Amniotic epithelial cell (primary cell): ENCODE measurements at places on chromosomes 11 and 22.

DNA sequence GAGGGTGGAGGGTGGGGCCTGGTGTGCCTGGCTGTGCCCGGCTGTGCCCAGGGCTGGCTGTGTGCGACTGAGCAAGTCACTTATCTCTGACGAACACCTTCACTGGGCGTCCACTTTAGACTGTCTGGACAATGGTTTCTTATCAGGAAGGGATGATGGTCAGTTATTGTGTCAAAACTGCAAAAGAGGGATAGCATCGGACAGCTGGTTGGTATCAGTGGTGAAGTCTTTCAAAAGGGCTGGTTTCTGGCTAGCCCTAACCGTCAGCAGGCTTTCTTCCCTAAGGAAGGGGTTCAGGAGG is 4.1 kb upstream of the MGAT3 start:
- no peak for DNase-seq

DNA sequence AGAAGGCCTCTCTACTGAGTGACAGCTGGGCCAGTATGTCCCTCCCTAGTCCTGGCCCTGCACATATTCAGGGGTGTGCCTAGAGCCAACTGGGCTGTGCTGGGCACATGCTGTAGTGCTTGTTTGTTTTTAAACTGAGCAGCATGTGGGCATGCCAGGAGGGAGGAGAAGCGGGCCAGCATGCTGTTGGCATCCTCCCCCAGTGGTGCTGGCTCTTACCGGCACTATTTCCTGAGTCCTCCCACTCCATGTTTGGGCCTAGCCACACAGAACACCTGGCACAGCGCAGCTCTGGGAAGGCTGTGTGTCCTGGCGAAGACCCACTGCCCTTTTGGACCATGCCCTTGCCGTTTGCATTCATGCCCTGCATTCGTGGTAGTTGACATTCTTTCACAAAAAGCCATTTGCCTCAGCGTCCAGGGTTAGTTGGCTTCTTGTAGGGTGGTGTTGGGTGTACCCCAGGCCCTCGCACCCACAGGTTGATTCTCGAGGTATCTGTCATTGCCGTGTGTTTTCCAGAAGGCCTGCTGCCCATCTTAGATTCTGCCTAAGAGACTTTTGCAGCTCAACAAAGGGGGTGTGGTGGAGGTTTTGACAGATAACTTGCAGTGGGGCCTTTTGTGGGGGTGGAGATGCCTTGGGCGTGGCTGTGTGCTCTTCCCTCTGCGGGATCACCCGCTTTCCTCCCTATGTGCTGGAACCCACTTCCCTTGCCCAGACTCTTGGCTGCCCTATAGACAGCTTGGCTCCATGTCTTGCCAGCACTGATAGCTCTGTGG is 13.6 kb downstream of the DGCR8 start:
- no peak for DNase-seq

GRCh38 chr11:121683791-121684190 is 231.0 kb upstream of the SORL1-AS1 start:
- no peak for DNase-seq

DNA sequence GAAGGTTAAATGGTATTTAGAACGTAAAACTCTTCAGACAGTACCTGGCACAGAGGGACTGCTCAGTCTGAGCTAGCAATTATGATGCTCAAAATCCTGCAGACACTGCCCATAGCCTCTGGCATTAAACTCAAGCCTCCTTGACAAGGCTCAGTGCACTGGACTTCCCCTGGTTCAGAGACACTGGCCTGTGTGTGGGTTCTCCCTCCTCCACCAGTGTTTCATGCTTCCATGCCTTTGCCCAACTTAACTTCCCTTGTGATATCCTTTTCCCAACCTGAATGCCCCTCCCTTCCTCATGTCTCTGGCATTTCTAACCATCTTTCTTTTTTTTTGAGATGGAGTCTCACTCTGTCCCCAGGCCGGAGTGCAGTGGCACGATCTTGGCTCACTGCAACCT is 9.1 kb downstream of the LTBP3 start:
- no peak for DNase-seq

GRCh38 chr11:75516886-75517285 is 8.9 kb downstream of the GDPD5 start:
- no peak for DNase-seq

DNA sequence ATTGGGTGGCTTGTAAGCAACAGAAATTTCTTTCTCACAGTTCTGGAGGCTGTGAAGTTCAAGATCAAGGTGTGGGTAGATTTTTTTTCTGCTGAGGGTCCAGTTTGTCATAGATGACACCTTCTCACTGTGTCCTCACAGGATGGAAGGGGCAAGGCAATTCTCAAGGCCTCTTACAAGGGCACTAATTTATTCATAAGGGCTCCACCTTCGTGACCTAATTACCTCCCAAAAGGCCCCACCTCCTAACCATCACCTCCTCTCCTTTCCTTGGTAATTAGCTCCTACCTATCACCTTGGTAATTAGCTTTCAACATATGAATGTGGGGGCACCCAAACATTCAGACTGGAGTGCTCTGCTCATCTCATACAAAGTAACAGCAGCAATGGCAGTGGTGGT is 92.3 kb upstream of the CD44 start:
- no peak for DNase-seq

DNA sequence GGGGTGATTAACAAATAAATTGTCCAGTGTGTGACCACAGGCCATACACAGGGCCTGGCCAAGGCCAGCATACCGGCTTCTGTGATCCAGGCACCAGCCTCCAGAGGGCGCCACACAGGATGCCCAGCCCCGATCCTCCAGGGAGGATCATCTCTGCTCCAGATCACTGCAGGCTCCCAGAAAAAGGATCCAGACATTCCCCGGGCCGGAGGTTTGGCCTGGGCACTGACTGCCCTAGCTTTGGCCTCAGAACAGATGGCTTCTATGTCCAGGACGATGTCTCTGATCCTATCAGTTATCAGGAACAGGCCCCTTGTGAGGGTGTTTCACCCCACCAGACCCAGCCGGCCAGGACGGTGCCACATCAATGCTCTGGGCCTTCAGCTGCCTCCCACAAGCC is 74.5 kb upstream of the LMO1 start:
- peak; percentile 24 for DNase-seq

- DNase-seq: no peak
Observed at GRCh38 chr22:39236321-39237317, 8.2 kb downstream of the PDGFB start.

- peak; percentile 83 for DNase-seq
Observed at GRCh38 chr22:36470162-36470993, 11.1 kb downstream of the TXN2 start.

- DNase-seq: no peak
Observed at GRCh38 chr11:131160846-131161245, 209.6 kb upstream of the NTM start.

GRCh38 chr11:130740819-130741218 is 175.5 kb downstream of the SNX19 start:
- DNase-seq: peak; percentile 46

DNA sequence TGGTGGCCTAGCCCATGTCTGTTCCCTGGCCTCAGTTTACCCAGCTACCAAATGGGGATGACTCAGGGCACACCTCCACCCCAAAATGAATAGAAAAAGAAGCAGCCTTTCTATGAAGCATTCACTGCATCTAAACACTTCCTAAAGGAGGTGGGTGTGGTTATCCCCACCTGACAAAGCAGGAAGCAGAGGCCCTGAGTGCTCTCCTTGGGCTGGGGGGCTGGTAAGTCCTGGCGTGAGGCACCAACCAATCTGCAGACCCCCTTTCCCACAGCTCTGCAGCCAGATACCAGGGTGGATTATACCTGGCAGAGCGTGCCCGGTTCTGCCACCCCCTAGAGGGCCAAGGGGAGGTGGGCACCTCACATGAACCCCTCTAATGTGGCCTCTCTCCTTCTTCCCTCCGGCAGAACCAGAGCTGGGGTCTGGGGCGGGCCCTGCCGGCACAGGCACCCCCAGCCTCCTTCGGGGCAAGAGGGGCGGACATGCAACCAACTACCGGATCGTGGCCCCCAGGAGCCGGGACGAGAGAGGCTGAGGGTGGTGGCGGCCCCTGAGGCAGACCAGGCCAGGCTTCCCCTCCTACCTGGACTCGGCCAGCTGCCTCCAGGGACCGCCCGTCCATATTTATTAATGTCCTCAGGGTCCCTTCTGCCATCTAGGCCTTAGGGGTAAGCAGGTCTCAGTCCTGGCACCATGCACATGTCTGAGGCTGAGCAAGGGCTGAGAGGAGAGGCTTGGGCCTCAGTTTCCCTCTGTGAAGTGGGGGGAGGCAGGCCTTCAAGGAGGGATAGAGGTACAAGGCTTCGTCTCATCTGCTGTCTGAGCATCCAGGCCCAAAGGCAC is 9.2 kb downstream of the RHBDD3 start:
- no peak for DNase-seq

DNA sequence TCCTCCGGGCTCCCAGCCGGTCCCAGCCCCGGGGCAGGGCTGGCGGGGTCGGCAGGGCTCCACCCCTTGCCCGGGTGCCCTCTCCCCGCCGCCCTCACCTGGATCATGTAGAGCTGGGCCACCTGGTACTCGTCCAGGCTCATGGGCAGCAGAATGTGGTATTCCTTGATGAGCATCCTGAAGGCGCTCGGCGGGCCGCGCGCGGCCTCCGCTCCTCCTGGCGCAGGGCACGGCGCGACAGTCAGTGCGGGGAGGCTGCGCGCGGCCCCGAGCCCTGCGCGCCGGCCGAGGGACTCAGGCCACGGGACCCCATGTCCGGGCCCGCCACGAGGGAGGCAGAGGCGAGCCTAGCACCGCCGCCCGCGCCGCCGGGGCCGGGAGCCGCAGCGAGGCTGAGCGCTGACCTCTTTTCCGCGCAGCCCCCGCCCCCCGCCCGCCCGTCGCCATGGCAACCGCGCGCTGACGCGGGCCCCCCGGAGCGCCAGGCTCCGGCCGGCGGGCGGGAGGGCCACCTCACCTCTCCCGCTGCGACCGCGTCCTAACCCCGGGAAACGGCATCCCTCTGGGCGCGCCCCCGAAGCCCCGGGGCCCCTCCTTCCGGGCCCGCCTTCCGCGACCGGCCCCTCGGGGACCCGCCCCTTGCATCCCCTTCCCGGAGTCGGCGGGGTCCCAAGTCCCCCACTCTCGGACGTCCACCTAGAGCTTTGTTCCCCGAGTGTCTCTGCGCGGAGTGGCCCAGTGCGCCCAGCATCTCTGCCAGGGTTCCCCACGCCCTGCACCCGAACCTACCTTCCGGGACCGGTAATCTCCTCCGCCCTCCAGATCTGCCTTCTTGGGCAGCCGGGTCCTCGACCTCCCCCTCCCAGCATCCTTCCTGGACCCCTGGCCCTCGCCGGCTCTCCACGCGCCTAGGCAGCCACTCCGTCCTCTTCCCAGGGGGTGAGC is 886 bp downstream of the PITPNM1 start:
- DNase-seq: no peak

- no peak for DNase-seq
Observed at GRCh38 chr11:9109858-9110731, 18.7 kb upstream of the SCUBE2 start.

DNA sequence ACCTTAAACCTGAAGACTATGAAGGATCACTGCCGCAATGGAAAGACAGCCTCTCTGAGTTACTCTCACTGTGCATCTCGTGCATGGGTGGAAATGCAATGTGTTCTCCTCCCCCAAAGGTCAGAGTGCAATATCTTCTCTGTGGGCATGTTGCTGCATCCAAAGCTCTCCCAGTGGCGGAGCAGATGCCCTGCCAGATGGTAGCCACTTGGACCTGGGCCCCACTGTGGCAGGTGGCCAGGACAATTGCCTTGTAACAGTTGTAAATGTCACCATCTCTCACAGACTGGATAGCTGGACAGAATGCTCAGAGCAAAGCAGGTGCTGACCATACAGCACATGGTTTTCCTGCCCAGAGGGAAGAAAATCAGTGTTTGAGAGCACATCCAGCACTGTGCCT is 542.0 kb downstream of the FAM181B start:
- no peak for DNase-seq

DNA sequence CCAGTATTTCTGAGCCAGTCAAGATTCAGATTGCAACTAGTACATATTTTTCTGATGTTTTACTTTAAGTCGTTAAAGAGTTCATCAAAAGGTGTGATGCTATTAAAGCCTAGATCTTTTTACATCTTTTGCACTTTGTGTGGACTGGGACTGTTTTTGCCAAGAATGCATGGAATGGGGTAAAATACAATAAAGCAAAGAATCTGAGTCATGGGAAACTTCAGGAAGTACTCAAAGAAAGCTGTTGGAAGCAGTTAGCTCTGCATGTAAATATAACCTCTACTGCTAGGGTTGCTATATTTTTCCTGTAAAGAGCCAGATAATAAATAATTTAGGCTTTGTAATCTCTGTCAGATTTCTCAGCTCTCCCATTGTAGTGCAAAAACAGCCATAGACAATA is 20.9 kb downstream of the ATXN10 start:
- DNase-seq: peak; percentile 39

DNA sequence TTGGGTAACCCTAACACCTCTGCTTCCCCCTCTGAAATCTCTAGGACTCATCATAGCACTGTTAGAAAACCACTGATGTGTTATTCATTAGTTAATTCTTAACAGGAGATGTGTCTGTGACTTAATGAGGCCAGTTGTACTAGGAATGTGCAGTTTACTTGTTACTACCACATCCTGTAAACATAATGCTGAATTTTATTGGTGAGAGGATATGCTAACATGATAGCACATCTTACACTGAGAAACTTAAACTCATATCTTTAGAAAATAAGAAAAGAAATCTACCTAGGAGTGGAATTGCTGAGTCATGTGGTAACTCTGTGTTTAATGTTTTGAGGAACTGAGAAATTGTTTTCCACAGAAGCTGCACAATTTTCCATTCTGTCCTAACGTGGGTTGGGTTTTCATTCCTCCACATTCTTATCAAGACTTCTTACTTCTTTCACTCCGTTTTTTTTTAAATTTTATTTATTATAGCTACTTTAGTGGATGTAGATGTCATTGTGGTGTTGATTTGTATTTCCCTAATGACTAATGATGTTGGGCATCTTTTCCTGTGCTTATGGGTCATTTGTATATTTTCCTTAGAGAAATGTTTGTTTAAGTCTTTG is 33.7 kb downstream of the RNF121 start:
- DNase-seq: peak; percentile 74

- DNase-seq: peak; percentile 82
Observed at GRCh38 chr22:36454916-36455570, 26.4 kb downstream of the TXN2 start.

DNA sequence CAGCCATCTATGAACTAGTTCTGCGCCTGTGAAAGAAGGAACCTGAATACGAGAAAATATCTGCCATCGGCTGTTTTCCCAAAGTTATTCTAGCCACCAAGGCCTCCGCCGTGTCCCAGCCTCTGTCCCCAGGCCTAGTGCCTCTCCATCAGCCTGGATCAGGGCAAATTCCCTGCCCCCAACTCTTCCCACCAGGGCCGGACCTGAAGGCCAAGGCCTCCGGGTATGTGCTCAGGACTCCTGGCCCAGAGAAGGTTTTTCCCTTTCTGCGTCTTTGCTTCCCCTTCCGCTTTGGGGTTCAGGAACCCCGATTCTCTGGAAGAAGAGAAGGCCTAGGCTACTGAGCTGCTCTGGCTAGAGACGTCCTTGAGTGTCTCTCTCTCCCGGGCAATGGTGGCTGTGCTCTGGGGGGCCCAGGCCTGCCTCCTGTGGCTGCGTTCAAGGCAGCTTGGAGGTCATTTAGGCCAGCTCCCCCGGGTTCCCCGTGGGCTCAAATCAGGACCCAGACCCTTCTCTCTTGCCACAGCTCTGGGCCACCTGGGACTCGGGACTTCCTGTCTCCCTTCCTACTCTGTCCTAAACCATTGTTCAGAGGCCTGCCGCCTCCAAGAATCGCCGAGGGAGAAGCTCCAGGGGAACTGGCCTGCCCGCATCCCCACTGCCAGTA is 1.6 kb downstream of the ALX4 start:
- no peak for DNase-seq
